ENCODE measurements at places on chromosomes 2 and 18.

DNA sequence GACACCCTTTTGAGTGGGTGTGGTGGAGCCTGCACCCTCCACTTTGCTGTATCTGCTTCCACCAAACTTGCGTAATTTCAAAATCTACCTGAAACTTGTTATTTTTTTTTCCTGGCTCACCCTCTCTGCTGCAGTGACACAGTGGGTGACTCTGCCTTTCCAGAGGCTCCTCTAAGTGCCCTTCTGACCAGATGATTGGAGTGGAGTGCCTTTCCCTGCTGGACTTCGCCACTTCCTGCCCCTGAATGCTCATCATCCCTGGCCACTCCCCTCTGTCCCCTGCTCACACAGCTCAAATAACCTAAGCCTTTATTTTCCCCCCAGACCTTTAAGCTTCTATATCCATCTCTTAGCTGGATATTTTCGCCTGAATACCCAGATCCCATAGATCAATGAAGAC lies 777.5 kb upstream of the ID2 start:
- no peak for DNase-seq

DNA sequence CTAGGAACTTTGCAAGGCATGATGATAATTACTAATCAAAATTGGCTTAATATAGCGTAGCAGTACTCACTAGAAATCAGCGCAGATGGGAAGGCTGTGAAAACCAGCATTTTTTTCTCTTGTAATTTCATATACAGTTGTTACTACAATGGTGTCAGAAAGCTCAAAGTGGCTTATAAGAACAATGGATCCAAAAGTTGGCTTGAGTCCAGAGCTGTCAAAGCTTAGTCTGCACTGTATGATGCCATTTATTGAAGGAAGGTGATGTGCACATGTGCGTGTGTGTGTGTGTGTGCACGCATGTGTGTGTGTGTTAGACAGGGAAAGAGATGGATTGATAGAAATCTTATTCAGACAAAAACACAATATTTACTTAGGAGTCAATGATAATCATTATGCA lies 341.3 kb downstream of the TGIF1 start:
- DNase-seq, result no peak

DNA sequence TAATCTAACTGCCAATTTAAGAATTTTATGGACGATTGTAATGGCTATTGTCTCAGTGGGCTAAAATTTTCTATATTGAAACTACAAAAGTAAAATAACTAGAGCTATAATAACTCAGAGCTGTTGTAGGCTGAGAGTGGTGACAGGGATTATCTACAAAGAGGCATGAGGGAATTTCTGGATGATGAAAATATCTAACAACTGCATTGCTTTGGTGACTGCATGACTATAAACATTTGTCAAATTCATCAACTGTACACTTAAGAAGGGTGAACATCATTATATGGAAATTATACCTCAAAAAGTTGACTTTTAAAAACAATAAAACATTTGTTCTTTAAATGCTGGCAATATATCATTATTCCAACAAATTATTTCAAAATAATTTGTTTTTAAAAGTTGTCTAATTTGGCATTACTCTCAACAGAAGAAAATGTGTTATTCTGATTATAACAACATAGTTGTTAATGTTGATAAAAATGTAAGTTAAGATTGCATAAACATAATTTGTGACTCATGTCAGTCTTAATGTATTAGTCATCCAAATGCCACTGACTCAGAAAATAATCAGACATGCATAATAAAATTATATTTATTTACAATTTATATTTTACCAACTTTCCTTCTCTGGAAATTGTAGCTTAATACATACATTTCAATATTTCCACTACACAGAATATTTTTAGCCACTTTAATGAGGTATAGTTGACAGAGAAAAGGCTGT lies 865.1 kb upstream of the VRK2 start:
- peak; percentile 62 for DNase-seq

GRCh38 chr2:201246280-201246679 lies 14.1 kb upstream of the CASP8 start:
- no peak for DNase-seq

DNA sequence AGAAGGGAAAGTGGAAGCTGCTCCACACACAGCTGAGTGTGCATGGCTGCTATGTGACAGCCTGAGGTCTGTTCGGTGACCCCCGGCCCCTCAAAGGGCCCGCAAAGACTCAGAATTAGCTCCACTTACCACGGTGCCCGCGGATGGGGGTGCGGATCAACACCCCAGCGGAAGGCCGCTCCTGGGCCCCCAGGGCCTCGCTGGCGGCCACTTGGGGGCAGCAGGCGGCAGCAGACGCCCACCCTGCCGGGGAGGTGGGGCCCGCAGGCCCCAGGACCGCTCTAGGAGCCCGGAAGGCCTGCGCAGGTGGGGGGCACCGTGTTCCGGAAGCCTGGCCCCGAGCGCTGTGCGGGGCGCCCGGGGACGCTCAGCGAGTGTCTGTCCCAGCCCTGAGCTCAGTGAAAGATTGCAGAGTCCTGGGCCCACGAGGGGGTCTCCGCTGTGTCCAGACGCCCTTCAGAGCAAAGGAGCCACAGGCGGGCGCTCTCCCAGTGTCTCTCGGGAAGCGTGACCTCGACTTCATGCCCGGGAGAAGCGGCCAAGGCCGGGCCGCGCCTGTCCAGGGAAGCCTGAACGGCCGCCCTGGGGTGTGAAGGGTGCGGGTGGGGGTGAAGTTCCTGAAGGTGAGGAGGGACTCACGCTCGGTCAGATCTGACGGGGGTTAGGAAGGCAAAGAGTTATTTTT lies 118.7 kb downstream of the VAPA start:
- no peak for DNase-seq

GRCh38 chr2:172358691-172359556 lies 68.5 kb upstream of the ITGA6 start:
- DNase-seq, result no peak

DNA sequence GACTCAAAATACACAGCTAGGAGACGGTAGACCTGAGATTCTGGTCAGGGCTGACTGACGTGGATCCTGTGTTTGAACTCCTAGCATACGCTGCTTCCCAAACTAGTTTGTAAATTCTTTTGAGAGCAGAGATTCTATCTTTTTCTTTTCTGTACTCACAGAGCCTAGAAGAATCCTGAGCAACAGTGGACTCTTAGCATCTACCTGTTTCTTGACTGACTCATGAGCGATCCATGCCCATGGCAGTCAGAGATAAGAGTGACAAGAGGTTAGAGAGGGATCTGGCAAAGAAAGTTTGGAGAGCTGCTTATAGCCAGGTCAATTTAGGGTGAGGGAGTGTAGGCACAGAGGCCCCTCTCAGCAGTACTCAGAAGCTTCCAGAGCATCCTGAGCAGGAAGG lies 41.1 kb upstream of the PPP1CB start:
- no peak for DNase-seq

GRCh38 chr2:239548451-239548871 lies 147.6 kb upstream of the HDAC4 start:
- DNase-seq, result no peak

GRCh38 chr2:207905546-207905945 lies 119.8 kb downstream of the PLEKHM3 start:
- DNase-seq, result no peak

- peak; percentile 26 for DNase-seq
Measured at GRCh38 chr2:130834091-130834930, 2.4 kb upstream of the ARHGEF4 start.

GRCh38 chr2:69807821-69808540 lies 21.5 kb upstream of the GMCL1 start:
- DNase-seq, result no peak

GRCh38 chr2:204966245-204966644 lies 421.0 kb downstream of the PARD3B start:
- no peak for DNase-seq

DNA sequence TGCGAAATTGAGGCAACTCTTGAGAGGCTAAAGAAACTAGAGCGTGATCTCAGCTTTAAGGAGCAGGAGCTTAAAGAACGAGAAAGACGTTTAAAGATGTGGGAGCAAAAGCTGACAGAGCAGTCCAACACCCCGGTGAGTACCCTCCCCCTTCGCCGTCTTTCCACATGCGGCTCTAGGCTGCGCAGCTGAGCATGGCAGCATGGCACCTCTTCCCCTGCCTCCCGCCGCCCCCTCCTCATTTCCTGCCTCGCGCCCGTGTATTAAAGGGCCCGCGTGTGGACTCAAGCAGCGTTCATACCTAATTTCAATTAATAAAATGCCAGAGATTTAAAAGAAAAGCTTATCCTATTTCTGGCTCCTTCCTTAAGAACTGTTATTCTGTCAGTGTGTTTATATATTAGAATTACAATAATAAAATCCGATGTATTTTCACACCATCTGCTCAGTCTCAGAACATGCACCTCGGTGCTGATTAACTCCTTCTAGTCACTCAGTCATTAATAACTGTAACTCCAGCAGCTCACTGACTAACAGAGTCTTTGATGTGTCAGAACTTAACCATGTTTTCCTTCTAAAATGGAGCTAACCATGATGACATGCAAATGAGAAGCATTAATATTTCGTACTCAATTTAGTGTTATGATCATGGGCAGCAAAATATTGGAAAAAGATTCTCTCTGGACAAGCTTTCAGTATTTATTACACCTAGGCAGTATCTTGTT lies 137.4 kb upstream of the CDCA7 start:
- peak; percentile 23 for DNase-seq

- peak; percentile 67 for DNase-seq
Measured at GRCh38 chr2:227447606-227448005, 24.4 kb upstream of the AGFG1 start.

DNA sequence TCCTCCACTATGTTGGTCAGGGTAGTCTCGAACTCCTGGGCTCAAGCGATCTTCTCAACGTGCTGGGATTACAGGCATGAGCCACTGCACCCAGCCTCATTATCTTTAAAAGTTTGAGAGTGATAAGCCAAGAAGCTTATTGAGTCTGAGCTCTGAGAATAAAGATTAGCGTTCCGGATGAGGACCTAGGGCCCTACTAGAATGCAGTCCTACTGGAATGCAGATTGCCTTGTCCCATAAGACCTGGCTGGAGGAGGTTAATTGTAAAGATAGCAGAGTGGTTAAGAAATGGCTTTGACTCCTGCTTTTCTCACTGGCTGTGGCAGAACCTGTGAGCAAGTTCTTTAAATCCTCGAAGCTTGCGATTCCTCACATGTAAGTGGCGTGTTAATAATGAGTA lies 4.0 kb downstream of the VWA3B start:
- no peak for DNase-seq

DNA sequence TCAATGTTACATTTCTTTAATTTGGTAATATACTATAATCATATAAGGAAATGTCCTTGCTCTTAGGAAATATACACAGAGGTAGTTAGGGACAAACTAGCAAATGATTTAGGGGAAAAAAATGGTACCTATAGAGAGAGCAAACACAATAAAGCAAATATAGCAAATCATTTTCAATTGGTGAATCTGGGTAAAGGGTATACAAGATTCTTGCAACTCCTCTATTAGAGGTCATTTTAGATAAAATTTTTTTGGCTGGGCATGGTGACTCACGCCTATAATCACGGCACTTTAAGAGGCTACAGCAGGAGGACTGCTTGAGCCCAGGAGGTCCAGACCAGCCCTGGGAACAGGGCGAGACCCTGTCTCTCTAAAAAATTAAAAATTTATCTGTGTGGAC lies 44.4 kb downstream of the STRN start:
- DNase-seq, result no peak

DNA sequence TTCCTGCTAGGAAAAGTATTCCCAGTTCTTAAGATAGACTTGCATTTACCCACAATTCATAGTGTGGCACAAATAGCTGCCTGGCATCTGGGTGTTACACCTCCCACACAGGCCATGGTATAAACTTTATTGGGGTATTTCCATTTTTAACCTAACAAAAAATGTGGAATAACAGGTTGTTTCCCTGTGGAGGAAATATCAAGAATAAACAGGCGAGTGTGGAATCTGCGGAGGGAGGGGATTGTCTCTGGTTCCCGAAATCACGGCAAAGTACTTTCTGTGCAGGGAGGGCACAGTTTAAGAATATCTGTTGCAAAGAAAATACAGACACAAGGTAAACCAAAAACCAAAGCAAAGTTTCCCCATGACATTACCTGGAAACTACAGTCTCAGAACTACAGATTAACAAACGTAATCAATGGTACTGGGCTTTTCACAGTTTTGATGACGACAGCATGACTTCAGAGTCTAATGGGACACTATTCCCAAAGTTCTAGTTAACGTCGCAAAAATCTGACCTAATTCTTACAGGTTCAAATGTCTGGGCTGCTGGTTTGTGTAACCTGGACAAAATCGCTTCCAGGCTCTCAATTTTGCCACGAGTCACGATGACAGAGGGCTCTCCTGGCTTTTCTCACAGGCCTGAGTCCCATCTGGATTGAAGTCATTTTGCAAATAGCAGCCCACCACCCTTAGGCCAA lies 1.4 kb downstream of the STARD7 start:
- no peak for DNase-seq

- no peak for DNase-seq
Measured at GRCh38 chr18:23114911-23115310, 20.4 kb upstream of the CABLES1 start.

GRCh38 chr2:229152674-229153073 lies 118.4 kb downstream of the PID1 start:
- DNase-seq, result no peak

- peak; percentile 23 for DNase-seq
Measured at GRCh38 chr18:47283476-47283875, 32.0 kb upstream of the SKOR2 start.

- DNase-seq, result no peak
Measured at GRCh38 chr2:95375532-95376150, 26.9 kb upstream of the FAHD2A start.

DNA sequence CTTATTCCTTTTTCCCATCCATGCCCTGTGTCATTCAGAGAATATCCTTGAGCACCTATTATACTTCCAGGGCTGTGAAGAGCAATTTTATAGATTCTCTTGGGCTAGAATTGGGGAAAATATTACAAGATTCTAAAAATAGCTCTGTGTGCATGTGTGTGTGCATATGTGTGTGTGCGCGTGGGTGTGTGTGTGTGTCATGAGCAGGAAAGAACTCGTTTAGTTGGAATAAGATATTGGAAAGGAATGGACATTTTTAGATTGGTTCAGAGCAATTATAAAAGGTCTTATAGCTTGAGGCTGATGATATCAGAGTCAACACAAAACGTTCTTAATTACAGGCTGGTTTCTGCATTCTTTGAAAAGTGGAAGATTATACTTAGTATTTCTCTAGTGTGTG lies 212.1 kb upstream of the COPS8 start:
- peak; percentile 37 for DNase-seq

DNA sequence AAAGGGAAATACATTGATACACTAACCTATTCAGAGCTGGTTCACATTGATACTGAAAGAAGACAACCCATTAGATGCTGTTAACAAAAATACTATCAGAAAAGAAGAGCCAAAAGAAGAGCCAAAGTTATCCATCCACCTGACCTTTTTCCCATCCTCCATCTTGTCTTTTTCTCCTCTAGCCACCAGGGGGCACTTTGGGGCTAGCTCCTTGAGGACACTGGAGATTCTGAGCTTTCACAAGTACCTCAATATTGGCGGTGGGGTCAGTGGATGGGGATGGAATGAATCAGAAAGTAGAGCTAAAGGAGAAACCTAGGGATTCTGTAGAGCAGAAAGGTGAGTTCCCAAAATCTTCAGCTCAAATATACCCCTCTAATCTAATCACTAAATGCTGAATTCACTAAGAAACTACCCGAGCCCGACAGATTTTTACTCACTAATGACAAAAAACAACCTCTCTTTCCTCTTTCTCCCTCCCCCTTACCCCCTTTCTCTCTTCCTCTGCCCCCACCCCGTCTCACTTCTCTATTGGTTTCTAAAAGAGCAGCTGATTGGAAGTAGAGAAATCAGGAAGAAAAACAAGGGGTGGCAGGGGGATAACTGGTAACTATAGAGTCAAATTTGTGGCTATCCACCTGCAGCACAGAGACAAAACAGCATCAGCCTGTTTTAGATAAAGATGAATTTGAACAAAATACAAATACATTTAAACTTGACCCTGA lies 203.3 kb downstream of the TCF4 start:
- DNase-seq, result peak; percentile 41

GRCh38 chr18:44238454-44238853 lies 442.2 kb upstream of the SETBP1 start:
- DNase-seq, result peak; percentile 35

All from fibroblast of skin of right quadriceps (primary cell).